Fibroblast of the aortic adventitia (primary cell): ENCODE measurements at places on chromosomes 5 and 9.

DNA sequence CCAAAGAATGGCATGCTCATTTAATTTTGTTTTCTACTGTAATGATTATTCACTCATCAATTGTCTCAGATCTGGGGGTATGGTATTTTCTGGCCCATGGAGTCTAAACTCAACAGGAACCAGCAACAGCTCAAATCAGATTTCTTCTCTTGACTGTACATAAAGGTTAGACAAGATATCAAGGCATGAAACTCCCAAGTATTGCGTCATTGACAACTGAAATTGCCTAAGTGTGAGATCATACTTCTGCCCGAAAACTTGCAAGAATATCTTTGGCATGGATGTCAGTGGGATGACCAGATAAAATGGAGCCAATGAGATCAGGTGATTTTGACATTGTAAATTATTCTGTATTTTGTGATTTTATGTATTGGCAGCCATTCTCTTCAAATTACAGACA is 141.7 kb upstream of the STK32A start:
- DNase-seq = peak; percentile 49

GRCh38 chr9:109989296-109989695 is 209.3 kb downstream of the PALM2AKAP2 start:
- peak; percentile 59 for DNase-seq

GRCh38 chr5:177116631-177117373 is 16.8 kb upstream of the NSD1 start:
- peak; percentile 81 for DNase-seq

GRCh38 chr5:72760259-72760658 is 56.2 kb upstream of the TNPO1 start:
- DNase-seq = peak; percentile 18

GRCh38 chr9:105218673-105219072 is 25.8 kb upstream of the SLC44A1 start:
- DNase-seq = no peak

GRCh38 chr5:21856987-21857386 is 996.2 kb downstream of the CDH12 start:
- DNase-seq = no peak

- DNase-seq = no peak
Measured at GRCh38 chr9:126521089-126521488, 92.6 kb upstream of the LMX1B start.

DNA sequence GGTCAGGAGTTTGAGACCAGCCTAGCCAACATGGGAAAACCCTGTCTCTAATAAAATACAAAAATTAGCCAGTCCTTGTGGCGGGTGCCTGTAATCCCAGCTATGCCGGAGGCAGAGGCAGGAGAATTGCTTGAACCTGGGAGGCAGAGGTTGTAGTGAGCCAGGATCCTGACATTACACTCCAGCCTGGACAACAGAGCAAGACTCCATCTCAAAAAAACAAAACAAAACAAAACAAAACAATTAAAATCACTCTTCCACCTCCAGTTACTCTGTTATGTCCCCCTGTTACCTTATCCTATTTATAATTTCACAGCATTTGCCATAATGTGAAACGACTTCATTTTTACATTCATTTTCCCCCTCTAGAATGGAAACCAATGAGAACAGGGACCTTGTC is 54.4 kb downstream of the CXXC5 start:
- no peak for DNase-seq

GRCh38 chr5:173591056-173591514 is 25.4 kb downstream of the BOD1 start:
- no peak for DNase-seq

GRCh38 chr5:169127431-169127830 is 173.5 kb downstream of the SLIT3 start:
- no peak for DNase-seq

DNA sequence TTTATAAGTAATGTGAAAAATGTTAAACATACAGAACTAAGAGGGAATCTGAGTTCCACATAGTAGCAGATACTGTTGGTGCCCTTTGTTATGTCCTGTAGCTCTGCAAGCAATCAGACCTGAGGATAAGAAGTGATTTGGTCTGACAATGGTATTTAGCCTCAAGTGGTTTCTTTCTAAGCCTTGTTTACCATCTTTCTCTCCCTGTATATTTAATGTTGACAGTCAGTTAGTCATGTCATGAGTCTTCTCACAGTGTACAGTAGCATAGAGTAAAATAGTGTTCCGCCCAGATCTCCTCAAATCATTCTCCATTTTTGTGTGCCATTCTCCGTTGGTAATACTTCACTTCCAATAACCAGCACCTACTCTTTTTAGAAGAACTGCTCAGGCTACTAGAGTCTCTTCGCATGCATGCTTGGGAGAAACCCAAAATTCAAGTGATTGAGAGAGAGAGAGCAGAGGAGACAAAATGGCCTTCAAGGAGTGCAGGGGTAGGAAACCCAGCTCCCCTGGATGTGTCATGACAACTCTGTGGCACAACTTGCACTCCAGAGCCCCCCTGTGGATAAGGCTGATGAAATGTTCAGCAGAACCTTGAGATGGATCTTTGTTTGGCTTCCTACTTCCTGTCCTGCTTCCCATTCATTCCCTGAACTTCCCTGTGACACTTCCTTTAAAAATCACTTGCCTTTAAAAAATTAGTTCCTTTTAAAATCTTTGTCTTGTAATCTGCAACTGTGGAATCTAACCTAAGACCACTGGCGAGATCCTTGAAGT is 129.2 kb upstream of the FST start:
- no peak for DNase-seq

DNA sequence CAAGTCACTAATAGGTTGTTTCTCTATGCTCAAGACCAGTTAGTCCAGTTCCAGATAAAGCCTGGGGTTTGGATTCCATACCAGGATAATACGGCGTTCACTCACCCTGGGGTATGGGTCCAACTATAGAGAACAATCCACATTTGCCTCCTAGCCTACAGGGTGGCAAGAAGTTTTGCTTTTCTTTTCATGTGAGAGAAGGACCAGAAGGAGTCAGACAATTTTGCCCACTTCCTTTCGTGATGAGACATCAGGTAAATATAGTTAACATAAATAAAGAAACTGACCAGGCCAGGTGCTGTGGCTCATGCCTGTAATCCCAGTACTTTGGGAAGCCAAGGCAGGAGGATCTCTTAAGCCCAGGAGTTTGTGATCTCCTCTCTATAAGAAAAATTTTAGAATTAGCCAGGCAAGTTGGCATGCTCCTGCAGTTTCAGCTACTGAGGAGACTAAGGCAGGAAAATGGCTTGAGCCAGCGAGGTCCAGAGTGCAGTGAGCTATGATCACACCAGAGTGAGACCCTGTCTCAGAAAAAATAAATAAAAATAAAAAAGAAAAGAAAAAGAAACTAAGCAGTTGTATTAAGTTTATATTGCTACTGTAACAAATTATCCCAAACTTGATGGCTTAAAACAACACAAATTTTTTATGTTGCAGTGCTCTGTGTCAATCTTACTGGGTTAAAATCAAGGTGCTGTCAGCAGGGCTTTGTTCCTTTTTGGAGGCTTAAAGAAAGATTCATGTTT is 7.5 kb upstream of the REEP5 start:
- no peak for DNase-seq

GRCh38 chr5:147586832-147587231 is 77.0 kb upstream of the DPYSL3 start:
- DNase-seq = no peak

DNA sequence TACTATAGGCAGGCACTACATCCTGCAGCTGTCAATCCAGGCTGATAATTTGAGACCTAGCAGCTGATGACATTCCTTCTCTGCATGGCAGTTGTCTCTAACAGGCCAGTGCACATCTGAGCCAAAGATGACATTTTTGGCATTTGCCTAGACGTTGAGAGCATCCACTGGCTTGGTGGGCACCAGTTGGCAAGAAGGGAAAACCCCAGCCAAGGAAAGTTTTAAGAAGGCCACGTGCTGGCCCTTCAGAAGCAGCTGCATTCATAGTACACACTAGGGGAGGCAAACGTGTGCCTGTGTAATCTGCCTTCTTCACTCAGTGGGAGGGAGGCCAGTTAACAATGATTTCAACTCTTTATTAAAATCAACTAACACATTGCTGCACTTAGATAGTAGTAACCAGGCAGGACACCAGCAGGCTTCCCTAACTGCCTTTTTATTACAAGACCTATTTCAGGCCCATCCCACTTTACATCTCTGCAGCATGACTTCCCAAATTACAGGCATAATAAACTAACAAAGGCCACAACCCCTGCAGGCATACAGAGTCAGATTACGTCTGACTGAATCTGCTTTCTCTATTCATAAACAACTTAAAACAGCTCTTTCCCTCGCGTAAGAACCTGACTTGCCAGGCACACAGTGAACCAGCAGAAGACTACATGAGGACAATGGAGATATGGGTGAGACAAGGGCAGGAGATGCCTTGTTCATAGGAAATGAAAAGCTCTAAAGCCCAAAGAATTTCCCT is 576.3 kb downstream of the PDE4D start:
- DNase-seq = peak; percentile 5

GRCh38 chr9:4572184-4572826 is 82.0 kb downstream of the SLC1A1 start:
- DNase-seq = no peak

DNA sequence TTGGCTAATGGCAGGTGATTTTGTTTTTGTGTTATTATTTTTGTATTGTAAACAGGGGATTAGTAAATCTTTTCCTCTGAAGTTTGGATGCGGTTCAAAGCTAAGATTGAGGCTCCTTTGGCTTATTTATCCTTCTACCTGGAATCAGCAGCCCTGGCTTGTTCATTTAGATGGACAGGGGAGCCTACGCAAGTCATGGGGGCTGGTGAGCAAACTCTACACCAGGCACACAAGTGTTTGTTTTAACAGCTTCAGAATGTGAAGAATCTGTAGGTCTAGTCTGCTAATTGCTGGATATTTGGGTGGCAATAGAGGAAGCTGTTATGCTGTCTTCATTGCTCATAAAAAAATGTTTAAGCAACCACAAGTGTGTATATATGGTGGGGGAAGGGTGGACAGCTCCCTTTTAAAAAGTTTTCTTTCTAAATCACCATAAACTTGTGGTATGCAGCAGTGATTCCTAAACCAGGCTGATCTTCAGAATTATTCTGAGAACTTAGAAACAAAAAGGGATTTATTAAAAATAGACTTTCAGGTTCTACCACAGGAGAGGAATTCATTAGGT is 20.7 kb downstream of the ZNF462 start:
- no peak for DNase-seq

DNA sequence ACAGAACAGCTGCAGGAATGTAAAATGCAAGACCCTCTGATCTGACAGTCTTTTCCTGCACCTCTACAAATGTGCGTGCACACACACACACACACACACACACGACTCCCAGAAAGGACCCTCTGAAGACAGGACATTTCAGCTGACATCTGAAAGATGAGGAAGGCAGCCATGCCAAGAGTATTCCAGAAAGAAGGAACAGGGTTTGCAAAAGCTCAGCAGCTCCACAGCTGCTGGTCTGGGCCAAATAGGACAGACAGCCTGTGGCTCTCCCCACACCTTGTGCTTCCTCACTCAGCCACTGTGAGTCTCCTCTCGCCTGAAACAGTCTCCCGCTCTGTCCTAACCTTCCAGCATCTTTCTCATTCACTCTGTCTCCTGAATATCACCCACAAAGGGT is 189.0 kb downstream of the PALM2AKAP2 start:
- peak; percentile 41 for DNase-seq

- DNase-seq = peak; percentile 6
Measured at GRCh38 chr9:444528-444927, 229.9 kb downstream of the DOCK8 start.

DNA sequence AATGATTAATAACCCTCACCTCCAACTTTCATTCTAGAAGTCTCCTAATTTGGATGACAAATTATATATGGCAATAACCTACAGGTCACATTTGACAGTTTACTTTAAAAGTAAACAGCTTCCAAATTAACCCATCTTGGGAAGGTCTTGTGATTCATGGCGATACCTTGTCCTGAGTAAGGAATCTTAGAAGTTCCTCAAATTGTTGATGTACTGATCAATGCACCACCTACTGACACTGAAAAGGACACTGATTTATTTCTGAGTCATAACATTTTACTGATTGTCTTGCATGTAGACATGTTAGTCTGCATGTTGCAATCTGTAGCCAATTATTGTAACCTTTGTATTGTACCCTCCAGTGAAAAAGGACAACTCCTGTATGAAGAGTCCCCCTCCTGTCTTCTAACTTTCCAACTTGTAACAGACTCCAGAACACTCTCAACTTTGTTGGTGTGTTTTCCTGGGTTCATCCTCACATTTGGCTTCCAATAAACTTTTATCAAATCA is 16.0 kb upstream of the SLC22A5 start:
- no peak for DNase-seq

DNA sequence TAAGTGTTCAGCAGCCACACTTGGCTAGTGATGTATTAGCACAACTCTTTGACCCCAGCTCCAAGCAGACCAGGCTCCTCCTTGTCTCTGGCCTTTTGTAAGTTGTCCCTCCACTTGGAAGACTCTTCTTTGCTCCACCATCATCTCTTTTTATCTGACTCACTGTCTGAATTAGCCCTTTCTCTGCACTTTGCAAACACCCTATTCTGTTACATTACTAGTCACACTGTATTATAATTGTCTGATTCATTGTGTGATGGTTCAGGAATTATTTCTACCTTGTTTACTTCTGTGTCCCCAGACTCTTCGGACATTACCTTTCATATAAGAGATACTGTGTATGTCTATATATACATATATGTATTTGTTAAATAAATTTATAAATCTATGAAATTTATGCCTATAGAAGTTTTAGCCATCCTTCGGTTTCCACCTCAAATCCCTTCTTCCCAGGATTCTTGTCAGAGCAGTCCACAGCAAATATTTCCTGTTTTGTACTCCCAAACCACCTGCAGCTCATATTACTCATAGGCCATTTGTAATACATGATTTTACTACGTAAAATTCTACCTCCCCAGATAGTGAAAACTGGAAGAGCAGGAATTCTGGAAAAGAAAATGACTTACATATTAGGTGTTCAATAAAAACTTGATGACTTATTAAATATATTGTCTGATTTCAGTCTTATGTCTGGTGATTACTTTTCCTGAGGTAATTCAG is 69.0 kb downstream of the MTAP start:
- DNase-seq = no peak

DNA sequence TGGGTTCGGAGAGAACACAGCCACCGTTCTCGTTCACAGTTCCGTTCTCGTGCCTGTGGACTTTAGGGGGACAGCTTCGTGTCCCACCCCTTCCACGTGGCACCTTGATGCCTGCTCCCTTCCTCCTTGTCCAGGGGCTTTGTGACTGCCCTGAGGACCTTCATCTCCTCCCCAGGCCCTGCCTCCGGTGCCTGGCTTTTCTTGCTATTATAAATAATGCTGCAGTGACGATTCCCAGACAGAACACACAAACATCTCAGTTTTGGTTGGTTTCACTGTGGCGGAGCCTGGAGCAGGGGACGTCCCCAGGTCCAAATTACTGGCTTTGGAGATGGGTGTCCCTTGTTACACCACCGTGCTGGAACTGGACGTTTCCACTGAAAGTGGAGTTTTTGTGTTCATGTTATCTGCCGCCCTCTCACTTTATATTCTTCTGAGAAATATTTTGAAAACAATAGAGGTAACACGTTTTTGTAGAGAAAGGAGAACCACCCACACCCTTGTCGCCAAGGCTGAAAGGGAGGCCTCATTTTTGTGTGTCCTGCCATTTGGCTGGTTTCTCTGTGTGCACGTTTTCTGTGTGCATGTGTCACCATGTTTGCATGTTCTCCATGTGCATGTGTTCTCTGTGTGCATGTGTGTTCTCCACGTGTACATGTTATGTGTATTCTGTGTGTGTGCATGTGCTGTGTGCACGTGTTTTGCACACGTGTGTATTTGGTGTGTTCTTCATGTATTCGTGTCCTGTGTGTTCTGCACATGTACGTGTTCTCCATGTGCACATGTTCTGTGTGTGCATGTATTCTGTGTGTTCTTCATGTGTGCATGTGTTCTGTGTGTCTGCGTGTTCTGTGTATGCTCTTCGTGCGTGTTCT is 24.2 kb downstream of the WNK2 start:
- no peak for DNase-seq

- DNase-seq = no peak
Measured at GRCh38 chr9:129467004-129467588, 153.8 kb downstream of the C9orf50 start.
